ENCODE measurements at places on chromosomes 2 and 18.

- DNase-seq: no peak
Measured at GRCh38 chr2:66436581-66437001, 1.7 kb downstream of the MEIS1 start.

DNA sequence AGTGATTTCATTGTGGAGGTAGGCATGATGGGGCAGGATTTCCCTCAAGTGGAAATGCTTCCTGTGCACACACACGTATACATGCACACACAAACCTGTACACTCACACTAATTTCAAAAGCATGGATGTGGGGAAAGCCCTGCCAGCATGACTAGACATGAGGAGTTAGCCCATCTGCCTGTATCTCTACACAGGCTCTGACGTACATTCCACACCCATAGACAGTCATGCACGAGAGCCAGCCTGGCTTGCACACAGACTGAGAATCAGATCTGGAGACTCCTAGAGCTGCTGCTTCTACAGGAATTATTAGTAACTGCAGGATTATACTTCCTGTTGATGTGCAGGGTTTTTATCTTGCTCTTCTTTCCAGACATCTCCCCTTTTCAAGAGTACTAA is 27.3 kb upstream of the NFU1 start:
- no peak for DNase-seq

DNA sequence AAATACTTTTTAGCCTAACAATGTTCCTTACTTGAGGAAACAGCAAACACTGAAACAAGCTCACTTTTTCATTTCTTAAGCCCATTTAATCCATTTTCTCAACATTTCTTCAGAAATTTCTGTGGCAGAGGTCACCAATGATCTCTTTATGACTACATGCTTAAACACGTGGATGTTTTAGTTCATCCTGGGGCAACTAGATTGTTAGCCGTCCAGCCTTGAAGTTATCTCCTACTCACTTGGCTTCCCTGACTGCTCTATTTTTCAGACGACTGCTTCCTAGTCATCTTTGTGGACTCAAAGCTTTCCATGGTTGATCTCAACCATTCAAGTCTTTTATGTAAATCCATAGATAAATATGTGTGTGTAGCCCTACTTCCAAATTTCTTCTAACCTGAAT is 24.1 kb downstream of the CD302 start:
- DNase-seq: no peak

GRCh38 chr2:150028322-150028721 is 440.7 kb upstream of the MMADHC start:
- DNase-seq: no peak

GRCh38 chr18:5662586-5663090 is 118.8 kb upstream of the EPB41L3 start:
- DNase-seq: no peak

DNA sequence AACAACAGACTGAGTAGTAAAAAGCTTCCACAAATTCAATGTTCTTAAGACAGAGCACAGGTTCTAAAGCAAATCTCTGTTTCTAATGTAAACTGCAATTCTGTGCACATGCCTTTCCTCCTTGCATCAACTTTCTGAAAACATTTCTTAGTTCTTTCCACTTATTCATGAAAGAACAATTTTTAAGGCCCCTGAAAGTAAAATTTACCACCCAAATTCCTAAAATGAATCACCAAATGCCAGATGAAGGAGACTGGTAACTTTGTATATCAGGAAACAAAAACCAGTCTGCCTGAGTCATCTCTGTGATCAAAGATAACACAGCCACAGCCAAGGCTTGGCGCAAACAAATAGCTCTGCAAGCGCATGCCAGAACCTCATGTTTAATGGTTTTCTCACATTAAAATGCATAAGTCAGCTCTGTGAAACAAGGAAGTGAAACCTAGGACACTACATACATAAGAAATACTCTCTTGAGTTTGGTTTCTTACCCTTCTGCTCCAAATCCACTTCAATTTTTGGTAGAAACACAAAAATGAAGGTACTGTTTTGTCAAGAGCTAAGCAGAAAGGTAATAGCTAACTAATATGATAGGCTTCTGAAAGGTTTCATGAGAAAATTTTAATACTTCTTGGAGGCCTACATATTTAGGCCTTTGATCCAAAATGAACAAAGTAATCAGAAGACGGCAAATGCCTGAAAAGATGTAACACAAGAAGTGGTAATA is 169.4 kb downstream of the THADA start:
- DNase-seq: peak; percentile 96

GRCh38 chr2:23346029-23346428 is 39.0 kb upstream of the KLHL29 start:
- no peak for DNase-seq

- no peak for DNase-seq
Measured at GRCh38 chr2:39786761-39787522, 7.9 kb upstream of the THUMPD2 start.

GRCh38 chr2:23465936-23466335 is 81.0 kb downstream of the KLHL29 start:
- DNase-seq: no peak

DNA sequence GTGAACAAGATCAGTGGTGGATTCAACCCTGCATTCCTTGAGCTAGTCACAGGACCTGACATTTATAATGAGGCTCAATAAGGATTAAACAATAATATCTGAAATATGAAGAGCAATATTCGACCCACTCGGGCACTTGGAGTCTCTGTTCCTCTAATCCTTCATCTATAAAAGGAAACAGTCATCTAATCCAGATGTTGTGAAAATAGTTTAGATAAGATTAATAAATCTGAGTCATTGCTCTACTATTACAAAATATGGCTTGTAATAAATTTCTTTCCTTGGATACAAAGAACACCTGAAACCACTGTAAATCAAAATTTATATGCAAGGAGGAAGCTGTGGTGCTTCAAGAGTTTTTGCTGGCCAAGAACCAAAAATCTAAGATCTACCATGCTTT is 846.9 kb upstream of the ACVR2A start:
- no peak for DNase-seq

- no peak for DNase-seq
Measured at GRCh38 chr2:24147364-24147763, 24.1 kb downstream of the FAM228B start.

DNA sequence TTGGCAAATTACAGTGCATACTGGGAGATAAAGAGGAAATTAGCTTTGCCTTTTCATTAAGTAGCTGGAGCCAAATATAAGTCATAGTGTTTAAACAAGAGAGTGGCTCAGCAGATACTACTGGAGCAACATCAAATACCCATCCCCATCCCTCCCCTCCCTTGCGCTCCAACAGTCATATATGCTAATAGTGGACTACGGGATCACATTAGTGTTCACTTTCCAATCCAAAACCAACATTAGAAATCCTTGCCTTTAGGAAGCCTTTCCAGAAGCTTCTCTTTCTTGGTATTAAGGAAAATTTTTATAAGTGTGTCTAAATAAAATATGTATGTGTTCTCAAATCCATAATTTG is 1669.3 kb downstream of the SUCLG1 start:
- DNase-seq: no peak

GRCh38 chr2:9091811-9092210 is 88.3 kb upstream of the MBOAT2 start:
- DNase-seq: no peak

- DNase-seq: no peak
Measured at GRCh38 chr2:58035352-58035751, 11.3 kb upstream of the VRK2 start.

GRCh38 chr2:172137943-172138342 is 35.2 kb upstream of the DLX2 start:
- DNase-seq: no peak

- DNase-seq: no peak
Measured at GRCh38 chr2:227124811-227125210, 39.2 kb downstream of the COL4A4 start.

- no peak for DNase-seq
Measured at GRCh38 chr2:167489325-167489724, 601.0 kb downstream of the XIRP2 start.

DNA sequence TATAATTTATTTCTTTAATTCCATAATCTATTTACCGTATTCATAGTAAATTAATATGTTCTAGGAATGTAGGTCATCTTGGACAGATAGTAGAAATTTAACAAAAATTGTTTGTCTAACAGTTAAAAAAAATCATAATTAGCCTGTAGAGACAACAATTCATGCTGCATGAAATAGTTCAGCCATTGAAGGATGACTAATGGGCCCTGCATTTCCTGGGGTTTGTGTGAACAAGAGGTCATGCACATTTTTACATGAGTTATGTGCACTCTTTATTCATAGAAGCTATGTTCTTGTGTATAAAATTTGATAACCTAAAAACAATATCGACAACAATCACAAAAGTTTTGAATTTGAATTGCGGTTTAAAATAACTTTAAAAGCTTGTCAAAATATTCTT is 1663.6 kb downstream of the SUCLG1 start:
- DNase-seq: no peak

DNA sequence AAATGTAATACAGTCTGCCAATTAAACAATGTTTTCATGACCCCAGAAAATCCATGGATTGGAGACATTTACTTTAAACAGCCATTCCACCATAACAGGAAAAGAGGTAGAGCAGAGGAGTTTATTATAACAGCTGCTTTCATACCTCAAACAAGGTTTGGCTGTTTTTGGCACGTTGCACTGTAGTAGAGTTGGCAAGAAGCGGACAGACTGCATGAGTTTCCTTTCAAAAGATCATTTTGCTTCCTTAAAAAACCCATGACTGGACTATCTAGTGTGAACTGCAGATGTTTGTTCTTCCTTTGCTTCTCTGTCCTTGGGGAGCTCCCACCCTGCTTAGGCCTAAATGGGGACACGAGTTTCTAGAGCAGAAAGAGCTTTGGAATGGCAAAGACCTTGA is 108.5 kb upstream of the THOC1 start:
- no peak for DNase-seq

DNA sequence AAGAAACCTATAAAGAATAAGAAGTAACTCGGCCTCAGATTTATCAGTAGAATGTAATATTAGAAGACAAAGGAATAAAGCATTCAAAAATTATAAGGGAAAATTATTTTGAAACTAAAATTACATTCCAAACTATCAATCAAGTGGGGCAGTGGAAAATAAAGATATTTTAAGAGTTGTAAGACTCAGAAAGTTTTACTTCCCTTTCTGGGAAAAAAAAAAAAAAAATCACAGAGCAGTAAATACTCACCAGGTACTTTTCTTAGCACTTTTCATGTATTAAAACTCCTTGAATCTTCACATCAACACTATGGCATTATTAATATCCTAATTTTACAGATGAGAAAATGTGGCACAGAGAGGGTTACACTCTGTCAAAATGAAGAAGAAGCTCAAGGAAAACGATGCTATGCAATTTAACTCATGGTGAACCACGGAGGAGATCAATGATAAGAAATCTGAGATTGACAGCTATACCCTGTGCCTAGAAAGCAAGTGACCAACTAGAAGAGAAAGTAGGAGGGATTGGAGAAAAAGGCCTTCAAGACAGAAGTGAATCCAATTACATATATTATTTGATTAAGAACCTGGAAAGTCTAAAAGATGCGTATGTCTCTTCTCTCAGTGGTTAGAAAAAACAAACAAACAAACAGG is 238.9 kb upstream of the ID2 start:
- no peak for DNase-seq

GRCh38 chr2:195656859-195657633 is at the start of gene SLC39A10:
Gene SLC39A10 (plus strand): TSS chr2:195657226. CDS start chr2:195680043, 22,817 bp downstream.
- peak; percentile 97 for DNase-seq

DNA sequence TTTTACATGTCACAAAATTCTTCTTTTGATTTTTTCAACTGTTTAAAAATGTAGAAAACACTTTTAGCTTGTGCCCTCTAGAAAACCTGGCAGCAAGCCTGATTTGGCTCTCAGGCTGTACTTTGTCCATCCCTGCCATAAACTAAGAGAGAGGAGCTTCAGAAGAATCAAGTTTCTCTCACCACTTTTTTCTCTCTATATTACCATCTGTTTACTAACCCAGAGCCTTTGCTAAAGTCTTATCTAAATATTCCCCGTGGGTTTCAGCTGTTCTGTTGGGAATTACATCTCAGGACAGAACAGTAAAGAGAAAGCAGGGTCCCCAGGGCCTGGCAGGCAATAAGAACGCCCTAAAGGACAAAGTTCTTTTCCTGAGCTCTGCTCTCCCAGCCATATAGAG is 409.1 kb upstream of the CRIM1 start:
- DNase-seq: no peak

- DNase-seq: peak; percentile 84
Measured at GRCh38 chr2:174634130-174635014, 36.8 kb upstream of the WIPF1 start.
